ENCODE measurements at places on chromosomes 1 and 21.

DNA sequence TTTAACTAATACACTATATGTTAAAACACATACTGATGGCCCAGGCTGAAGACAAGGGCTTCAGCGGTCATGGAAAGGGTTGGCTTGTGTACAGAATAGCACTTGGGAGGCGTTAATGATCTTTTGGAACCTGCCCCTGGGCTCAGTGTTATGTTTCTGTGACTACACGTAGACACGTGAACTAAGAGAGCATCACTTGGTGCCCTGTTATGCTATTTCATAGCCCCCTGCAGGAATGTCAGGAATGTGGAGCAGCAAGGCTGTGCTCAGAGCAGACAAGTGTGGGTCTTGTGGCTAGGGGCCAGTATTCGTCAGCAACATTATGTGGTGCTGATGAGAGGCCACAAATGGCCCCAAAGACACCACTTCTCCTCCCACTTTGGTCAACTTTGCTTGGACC, 132.4 kb downstream of the MAP3K21 start:
- DNase-seq: no peak

DNA sequence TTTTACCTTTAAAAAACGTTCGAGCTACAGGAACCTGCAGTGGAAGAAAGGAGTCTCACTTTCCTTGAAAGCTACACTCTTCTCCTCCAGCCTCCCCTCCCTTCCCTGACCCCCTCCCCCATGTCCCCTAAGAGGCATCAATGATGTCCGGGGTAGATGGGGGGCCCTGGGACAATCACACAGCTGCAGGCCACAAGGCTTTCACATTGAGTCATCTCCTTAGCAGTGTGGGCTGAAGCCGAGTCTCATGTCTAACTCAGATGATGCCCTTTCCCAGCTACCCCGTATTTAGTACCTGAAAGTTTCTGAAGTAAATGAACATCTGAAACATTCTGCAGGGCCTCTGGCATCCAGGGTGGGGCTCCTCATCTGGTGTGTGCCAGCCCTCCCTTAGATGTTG, 6.3 kb upstream of the GPR25 start:
- peak; percentile 62 for DNase-seq

DNA sequence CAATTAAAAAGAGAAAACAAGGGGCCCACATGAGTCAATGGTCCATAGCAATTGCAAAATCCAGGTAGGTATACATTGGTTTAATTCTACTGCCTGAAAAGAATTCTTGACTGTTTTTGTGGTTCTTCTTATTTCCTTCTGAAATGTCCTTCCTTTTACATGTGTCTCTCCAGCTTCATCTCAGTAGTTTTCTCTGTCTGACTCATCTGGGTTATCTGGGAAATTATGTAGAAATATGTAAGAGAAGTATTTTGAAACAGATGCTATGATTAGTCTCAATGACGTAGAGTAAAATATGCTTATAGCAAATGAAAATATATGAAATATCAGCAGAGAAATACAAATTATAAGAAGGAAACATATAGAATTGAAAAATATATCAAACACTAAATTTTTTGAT, 953.2 kb downstream of the BRINP3 start:
- no peak for DNase-seq

GRCh38 chr1:101431956-101432510, 195.2 kb downstream of the S1PR1 start:
- DNase-seq: no peak

DNA sequence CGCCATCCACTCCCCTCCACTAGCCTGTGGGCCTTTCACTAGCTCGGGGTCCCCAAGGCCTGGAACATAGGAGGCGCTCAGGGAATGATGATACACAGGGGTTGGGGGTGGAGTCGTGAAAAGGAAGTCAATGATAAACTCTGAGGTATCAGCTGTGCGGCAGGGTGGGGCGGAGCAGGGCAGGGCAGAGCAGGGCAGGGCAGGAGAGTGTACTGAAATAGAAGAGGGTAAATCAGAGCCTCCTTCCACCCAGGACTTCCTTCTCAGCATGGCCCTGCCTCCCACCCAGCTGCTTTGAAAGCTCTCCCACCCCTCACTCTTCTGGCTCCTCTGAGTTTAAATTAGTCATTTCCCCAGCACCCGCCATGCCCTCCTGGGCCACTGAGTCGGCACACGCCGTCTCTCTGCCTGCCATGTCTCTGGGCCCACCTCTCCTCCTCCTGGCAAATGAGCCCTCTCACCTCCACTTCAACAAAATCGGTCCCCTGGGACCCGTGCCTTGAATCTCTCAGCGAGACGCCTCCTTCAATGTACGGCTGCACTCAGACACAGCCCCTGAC, 16.9 kb downstream of the CAPZB start:
- peak; percentile 59 for DNase-seq

- no peak for DNase-seq
Observed at GRCh38 chr1:30425046-30425445, 298.3 kb downstream of the MATN1 start.

DNA sequence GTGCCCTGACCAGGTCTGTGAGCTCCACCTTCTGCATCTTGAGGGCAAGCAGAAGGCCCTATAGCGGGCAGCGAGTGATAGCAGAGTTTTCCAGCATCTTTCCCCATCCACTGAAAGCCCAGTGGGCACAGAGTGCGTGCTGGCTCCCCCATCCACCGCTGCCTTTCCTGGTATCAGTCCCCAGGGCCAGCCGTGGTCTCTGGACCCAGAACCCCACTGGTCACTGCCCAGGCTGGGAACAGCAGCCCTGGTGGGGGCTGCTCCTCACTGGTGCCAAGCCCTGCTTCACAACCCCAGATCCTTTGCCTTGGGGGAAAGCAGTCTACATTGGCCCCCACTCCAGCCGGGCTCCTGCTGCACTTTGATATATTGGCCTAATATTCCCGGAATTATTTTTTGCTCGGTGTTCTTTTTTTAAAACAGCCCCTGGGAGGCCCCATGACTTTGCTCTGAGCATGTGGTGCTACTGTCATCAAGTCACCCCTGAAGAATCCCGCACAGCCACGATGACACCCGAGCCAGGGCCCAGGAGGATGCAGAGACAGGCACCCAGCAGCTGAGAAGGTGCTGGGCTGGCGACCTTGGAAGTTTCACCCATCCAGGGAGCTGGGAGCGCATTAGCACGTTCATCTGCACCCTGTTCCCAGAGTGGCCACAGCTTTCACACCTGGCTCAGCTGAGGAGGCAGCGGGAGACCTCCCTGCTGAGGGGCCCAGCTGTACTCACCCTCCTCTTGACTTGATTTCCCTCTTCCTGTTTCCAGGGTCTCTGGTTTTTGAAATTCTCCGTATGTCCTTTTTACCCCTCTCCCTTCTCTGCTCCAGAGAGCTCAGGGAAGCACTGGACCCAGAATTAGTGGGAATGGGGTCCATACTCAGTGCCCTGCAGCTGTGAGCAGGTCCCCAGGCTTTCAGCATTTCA, 56.9 kb downstream of the KLHDC7A start:
- no peak for DNase-seq

GRCh38 chr1:20405051-20405754, 80.8 kb downstream of the CAMK2N1 start:
- no peak for DNase-seq
